ENCODE measurements at places on chromosomes 16 and 17.

DNA sequence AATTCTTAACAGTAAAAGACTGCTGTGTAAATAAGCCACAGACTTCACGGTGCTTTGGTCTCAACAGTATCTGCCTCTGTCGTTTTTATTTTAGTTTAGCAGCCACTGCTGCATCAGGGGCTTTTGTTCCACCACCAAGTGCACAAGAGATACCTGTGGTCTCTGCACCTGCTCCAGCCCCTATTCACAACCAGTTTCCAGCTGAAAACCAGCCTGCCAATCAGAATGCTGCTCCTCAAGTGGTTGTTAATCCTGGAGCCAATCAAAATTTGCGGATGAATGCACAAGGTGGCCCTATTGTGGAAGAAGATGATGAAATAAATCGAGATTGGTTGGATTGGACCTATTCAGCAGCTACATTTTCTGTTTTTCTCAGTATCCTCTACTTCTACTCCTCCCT is 7.9 kb downstream of the HERPUD1 start:
- no peak for DNase-seq

DNA sequence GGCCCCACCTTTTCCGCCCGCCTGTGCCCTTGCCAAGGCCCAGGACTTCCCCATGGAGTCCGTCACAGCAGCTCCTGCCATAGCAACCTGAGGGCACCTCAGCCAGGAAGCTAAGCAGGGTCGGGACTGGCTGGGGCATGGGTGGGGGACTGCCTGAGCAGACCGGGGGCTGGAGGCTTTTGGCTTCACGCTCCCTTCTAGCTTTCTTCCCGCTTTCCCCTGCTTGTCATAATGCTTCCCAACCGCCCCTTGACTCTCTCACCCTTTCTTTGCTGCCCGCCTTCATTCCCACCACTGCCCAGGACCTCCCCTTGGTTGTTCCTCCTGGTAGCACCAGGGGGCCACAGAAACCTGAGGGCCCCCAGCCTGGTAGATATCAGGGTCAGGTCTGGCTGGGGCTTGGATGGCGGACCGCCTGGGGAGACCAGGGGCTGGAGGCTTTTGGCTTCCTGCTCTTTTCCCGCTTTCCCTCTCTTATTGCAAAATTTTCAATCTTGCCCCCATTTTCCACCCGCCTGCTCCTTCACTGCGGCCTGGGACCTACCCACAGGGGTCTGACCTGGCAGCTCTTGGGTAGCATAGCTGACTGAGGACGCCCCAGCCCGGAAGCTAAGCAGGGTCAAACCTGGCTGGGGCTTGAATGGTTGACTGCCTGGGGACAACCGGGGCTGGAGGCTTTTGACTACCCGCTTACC is 2287.7 kb downstream of the TP53TG3F start:
- DNase-seq = no peak

DNA sequence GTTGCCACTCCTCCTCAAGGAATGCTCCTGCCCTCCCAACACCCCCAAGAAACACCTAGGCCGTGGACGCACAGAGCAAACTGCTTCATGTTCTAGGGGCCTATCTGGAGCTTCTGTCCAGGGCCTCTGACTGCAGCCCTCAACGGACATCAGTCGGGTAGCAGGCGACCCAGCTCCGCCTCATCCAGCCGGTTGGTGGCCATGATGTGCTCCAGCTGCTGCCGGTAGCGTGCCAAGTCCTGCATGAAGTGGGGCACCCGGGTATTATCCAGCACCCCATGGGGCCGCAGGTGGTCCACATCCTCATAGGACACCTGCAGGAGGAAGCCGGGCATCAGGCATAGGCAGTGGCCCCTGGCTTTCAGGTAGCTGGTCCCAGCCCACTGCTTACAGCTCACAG is 6.3 kb downstream of the NOL3 start:
- DNase-seq = no peak

GRCh38 chr16:67277294-67277998 is 1.9 kb upstream of the PLEKHG4 start:
- DNase-seq = peak; percentile 80

DNA sequence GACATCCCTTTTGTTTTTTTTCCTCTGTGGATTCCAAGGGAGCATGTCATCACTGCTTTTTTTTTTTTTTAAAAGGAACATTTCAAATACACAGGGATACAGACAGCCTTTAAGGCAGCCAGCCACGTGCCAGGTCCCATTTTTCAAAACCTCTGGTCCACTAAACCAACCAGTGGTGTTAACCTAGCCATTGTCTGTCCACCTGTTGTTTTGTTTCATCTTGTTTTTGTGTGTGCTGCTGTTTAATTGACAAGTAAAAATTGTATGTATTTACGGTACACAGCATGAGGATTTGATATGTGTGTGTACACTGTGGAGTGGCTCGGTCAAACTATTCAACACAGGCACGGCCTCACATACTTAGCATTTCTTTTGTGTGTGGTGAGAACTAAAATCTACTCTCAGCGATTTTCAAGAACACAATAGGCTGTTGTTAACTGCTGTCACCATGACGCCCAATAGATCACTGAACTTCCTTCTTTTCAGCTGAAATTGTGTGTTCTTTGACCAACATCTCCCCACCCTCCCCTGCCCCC is 19.2 kb downstream of the TMEM114 start:
- no peak for DNase-seq

- no peak for DNase-seq
These were observed 4.8 kb downstream of the SLC6A4 start for GRCh38 chr17:30230596-30231125.

DNA sequence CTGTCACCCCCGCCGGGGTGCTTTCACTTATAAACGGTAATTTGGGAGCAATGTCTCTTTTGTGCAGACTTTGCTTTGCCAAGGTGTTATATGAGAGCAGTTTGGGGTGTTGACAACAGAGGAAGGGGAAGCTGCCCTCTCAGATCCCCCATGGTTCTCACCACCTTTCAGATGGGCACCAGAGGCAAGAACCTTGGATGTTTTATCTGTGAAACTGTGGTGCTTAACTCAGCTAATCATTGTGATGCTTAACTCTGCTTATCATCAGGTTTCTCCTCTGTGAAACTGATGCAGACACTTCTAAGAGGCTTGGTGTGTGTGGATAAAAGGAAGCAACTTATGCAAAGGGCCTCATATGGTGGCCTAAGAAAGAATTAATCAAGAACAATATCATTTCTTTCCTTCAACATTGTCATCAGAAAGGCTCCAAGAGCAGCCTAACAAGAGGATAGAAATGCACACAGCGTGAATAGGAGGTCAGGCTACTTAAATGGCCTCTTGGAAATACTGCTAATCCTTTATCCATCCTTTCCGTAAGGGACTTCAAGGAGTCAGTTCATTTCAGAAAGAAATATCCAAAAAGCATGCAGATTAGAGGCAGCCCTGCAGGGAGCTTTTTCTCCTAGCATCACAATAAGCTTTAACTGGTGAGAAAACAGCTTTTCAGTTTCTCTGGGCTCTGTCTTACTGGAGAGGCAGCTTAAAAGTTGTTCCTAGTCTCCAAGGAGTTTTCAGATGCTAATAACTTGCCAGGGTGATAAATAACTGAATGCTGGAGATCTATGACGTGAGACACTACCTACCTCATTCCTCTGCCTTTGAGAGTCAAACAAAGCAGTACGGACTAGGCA is 55.1 kb upstream of the CLEC3A start:
- DNase-seq = no peak

DNA sequence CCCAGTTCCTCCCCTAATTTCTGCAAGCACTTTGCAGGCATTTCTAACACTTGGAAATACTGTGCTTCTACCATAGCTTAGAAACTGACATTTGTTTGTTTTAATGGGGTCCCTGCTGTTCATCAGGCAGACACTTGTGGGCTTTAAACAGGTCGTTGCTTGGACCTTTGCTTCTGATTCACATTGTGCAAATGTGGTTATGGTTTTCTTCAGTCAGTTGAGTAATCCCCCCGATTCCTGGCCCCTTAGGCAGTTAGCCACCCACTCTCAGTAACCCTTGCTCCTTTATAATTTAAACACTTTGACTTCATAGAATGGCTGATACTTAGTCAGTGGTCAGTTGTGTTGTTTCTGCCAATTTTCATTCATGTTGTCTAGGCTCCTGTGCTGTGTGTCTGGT is 39.4 kb downstream of the SLC47A1 start:
- DNase-seq = no peak

DNA sequence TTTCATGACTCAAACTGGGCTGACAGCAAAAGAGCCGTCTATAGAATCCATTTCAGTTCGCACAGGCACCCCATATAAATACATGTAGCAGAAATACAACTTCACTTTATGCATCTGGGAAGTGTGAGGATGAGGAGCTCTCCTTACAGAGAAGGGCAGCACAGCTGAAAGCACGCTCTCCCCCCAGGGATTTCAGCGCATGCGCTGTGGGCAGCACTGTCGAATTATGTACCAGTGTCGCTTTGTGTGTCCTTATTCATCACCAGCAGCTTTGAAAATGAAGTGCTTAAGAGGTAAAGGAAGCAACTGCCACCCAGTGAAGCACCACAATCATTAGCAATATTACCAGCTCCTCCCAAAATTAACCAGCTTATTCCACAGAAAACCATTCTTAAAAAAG is 39.9 kb downstream of the CEP95 start:
- DNase-seq = no peak
